ENCODE measurements at places on chromosomes 16 and 17. TPM values are rescaled to one million over a fixed set of nuclear protein-coding genes. Genes with fewer than 3 reads are reported as not detected.

The SLC35G3 gene
- polyA plus RNA-seq = not detected

The SMTNL2 gene
- 1.3 TPM for polyA plus RNA-seq

The ITGB4 gene
- polyA plus RNA-seq = 18.9 TPM

The GP1BA gene
- polyA plus RNA-seq = 0.05 TPM

The ALDH3A1 gene
- polyA plus RNA-seq = 0.67 TPM

The TOP2A gene
- 0.40 TPM for polyA plus RNA-seq

The CDH11 gene
- polyA plus RNA-seq = 6.7 TPM

The MPO gene
- 0.15 TPM for polyA plus RNA-seq

The WFDC1 gene
- 2.1 TPM for polyA plus RNA-seq

The GGA3 gene
- polyA plus RNA-seq = 28.2 TPM
